Stomach (tissue), 19 donors: ENCODE measurements at places on chromosomes 16 and 17. TPM values are rescaled to one million over a fixed set of nuclear protein-coding genes. Genes with fewer than 3 reads are reported as not detected.

DNA sequence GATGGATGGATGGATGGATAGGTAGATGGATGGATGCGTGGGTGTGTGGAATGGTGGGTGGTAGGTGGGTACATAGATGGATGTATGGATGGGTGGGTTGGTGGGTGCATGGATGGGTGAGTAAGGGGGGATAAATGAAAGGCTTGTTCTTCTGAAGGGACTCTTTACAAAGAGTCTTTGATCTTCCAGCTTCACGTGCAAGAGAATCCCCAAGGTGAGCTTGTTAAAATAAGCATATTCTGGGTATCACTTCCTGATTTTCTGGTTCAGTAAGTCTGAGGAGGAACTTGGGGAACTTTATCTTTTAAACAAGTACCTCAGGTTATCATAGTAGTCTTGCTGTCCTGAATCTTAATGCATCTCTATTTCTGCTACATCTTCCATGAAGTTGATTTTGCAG, 639.1 kb downstream of the MAF start:
- DNase-seq, result no peak
- no peak overlapping the region for H3K27ac ChIP-seq
- H3K4me1 ChIP-seq, result no peaks in the 10 kb centered on the region
- no peaks in the 10 kb centered on the region for H3K27me3 ChIP-seq
- H3K4me3 ChIP-seq, result no peak overlapping the region
- no peaks in the 10 kb centered on the region for H3K36me3 ChIP-seq

DLX3 gene
- not detected for total RNA-seq

DNA sequence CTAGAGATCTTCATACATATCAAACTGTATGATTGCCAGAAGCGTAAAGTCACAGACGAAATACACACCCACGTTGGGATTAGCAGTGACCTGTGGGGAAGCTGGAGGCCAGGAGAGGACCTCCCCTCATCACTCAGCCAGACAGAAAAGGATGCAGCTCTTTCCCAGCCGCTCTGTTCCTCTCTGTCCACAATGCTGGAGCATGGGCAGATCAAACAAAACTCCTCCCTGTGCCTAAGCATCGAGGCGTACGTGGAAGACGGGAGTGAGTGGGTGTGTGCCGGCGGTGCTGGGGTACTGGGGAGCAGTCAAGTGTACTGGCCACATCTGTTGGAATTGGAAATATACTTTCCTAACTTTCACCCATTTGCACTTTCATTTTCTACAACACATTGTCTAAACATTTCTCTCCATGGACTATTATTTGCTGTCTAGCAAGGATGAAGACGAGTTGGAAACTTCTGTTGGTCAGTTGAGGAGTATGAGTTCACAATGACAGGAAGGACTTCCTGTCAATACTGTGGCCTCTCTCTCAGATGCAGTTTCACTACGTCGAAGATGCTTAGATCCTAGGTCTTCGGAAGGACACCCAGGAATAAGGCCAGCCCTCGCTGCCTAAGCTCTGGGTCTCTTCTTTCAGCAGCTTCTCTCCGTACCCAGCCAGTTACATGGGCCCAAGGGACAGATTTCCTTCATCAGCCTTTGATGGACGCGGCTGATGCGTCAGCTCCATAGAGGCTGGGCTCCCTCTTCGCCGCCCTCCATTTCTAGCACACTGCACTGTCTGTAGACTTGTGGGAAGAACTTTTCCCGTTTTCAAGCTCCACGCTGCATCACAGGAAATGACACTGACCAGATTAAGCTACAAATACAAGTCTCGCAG, 30.6 kb upstream of the ENDOV start:
- H3K4me1 ChIP-seq, result no peaks in the 10 kb centered on the region
- H3K27me3 ChIP-seq, result no peaks in the 10 kb centered on the region
- no peak for DNase-seq
- no peak overlapping the region for H3K4me3 ChIP-seq
- peaks cover 100% of the 10 kb centered on the region for H3K36me3 ChIP-seq
- H3K27ac ChIP-seq, result no peak overlapping the region

RNF157 gene
- 11.6 TPM for total RNA-seq

DNA sequence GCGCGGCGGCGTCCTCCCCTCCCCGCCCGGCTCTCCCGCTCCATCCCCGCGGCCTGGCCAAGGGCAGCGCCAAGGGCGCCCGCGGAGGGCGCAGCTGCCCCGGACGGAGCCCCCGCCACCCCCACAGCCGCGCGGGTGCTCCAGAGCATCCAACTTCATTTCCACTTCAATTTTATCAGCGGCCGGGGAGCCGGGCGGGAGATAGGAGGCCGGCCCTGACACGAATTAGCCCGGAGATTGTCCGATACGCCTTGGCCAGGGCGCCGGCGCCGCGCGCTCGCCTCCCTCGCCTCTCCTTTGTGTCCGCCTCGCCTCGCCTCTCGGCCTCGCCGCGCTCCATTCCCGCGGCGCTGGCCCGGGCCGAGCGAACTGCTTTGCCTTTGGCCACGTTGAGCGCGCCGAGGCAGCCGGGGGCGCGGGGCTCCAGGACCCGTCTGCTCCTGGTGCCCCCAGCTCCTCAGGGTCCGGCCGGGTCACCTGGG, 129.1 kb upstream of the LHX1 start:
- no peaks in the 10 kb centered on the region for H3K36me3 ChIP-seq
- H3K27ac ChIP-seq, result no peak overlapping the region
- no peak for DNase-seq
